ENCODE measurements at places on chromosomes 16 and 17.

DNA sequence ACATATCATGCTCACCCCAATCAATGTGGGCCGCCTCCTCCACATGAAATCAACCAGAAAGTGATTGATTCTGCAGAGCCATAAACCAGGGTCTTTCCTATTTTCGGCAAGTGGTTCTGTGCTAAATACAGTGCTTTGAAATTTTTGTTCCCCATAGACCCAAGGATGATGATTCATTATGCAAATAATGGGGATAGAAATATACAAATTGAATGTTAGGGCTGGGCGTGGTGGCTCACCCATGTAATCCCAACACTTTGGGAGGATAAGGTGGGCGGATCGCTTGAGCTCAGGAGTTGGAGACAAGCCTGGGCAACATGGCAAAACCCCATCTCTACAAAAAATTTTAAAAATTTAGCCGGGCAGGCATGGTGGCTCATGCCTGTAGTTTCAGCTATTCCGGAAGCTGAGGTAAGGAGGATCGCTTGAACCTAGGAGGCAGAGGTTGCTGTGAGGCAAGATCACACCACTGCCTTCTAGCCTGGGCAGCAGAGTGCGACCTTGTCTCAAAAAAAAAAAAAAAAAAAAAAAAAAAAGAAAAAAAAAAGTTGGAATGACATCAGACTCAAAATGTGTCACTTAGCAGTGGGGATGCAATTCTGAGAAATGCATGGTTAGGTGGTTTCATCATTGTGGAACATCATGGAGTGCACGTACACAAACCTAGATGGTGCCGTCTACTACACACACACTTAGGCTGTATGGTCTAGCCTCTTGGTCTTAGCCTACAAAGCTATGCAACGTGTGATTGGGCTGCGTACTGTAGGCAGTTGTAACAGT is 581.7 kb downstream of the MAF start:
- no peak for DNase-seq

DNA sequence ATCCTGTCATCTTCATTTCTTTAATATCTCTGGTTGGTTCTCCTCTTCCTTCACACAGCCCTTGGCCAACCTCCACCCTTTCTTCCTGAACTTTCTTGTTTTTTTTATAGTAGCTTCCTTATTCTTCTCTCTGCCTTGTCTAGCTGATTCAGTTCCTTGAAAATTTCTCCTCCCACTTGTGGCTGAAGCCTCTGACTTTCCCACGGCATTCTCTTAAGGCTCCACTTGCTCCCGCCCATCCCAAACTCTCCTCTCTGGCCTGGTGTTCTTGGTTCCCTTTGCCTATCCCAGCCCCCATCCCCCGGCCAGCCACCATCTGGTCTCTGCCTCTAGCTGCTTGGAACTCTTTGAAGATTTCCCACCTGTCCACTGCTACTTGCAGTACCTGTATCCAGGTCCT is 29.1 kb downstream of the NLRP1 start:
- DNase-seq: no peak

DNA sequence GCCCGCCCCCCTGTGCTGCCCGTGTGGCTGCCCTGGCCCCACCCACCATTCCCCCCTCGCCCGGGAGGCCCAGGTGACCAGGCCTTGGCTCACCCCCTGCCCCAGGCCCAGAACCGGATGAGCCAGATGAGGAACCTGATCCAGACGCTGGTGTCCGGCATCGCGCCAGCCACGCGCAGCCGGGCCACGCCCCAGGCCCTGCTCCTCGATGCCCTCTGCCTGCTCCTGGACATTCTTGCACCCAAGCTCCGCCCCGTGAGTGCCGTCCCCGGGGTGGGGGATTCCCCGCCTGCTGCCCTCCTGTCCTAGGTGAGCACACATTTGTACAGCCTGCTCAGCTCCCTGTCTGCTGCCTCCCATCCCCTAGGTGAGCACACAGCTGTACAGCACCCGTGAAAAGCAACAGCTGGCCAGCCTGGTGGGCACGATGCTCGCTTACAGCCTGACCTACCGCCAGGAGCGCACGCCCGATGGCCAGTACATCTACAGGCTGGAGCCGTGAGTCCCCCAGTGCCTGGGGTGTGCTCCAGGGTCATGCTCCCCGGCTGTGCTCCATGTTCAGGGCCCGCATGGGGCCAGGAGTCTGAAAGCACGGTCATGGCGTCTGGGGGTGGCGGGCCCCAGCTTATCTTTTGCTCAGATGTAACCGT is 4.8 kb downstream of the GNG13 start:
- DNase-seq: no peak

DNA sequence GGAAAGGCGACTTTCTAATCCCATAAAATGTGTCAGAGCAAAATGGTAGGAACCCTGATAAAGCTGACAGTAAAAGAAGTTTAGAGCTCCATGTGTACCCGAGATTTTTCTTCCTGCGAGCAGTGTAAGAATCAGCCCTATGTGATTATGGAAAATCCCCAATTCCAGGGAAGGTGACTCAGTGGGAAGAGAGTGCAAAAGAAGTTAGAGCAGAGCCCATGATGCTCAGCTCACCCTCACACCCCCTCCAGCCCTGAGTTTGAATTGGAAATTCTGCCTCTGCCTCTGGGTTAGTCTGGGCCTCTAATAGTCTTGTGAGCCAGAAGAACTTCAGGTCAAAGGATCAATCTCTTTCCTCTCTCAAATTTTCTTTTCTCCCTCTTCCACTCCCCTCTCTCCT is 12.5 kb downstream of the C17orf78 start:
- DNase-seq: no peak

DNA sequence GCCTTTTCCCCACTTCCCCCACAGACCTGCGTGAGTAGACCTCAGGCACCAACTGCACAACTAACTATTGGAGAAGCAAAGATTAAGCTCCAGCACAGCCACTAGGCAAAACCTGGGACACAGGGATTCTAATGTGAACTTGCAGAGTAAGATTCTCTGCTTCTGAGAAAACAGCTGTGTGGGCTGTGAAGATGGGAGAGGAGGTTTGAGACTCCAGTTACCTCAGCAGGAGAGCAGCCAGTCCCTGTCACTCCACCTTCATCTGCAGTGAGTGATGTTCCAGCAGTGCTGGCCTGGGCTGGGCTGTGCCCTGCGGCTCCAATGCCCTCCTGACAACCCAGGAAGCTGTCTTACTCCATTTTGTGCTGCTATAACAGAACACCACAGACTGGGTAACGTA is 18.0 kb upstream of the ABAT start:
- DNase-seq: no peak

DNA sequence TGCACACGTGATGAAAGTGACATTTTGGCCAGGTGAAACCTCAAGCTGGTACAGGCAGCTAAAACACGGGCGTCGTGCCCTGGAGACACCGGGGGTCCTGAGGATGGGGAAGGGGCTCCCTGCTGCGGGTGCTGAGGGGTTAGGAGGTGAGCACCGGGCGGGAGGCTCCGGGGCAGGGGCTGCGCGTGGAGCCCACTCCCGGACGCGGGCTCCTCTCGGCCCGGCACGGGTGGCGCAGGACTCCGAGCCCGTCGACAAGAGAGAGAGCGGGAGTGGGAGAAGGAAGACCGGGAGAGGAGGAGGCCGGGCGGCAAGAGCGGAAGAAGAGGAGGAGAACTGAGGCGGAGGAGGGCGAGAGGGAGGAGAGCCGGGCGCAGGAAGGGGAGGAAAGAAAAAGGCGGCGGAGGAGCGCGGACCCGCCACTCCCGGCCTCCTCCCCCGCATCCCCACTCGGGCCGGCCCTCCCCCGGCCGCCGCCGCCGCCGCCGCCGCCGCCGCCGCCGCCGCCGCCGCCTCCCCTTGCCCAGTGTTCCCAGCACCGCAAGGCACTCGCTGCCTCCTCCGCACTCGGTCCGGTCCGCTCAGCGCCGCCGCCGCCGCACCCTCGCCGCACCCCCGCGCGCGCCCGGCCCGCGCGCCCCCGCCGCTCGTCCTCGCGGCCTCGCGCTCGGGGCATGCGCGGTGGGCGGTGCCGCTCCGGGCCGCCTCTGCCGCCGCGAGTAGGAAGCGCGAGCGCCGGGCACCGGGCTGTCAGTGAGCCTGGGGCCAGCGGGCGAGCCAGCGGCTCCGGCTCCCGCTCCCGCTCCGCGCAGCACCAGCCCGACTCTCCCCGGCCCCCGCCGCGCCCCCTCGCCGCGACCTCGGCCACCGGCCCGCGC is at the start of gene PRKCA:
Gene PRKCA, plus strand, starts transcription at position 750 of the 878 bp plus-strand sequence.
- no peak for DNase-seq

All from hematopoietic multipotent progenitor cell treated with erythropoietin and hydrocortisone succinate and interleukin-3 and kit ligand, for 17 days (in vitro differentiated cells).